HFF-Myc (cell line): ENCODE measurements at places on chromosomes 11 and 22.
A peak's percentile ranks its signal among the peaks of the same experiment; 100 is the strongest.

GRCh38 chr11:73288192-73288872, 16.2 kb downstream of the P2RY6 start:
- DNase-seq, result no peak

DNA sequence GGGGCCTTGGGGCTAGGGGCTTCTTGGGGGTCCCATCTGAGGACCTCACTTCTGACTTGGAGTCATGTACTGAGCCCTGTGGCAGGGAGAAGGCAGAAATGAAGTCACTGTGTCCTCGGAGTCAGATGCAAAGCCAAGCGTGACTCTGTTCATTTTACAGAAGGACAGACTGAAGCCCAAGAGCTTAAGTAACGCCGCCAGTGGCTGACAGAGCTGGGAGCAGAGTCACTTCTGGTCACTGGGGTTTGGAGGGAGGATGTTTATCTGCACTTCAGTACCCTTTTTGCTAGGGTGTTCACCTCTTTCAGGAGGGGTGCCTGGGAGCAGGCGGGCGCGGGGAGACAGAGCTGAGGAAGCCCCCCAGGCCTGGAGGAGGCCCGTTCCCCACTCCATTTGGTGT, 10.7 kb downstream of the CD6 start:
- no peak for DNase-seq

- no peak for DNase-seq
Observed at GRCh38 chr11:98365190-98365589, 655.6 kb upstream of the CNTN5 start.

- no peak for DNase-seq
Observed at GRCh38 chr11:116513278-116513823, 259.4 kb downstream of the BUD13 start.

GRCh38 chr11:70433966-70434812, 35.9 kb downstream of the CTTN start:
- DNase-seq, result no peak

GRCh38 chr11:27972522-27973170, 135.3 kb downstream of the KIF18A start:
- DNase-seq, result peak; percentile 3

GRCh38 chr11:29119116-29119515, 897.7 kb downstream of the KCNA4 start:
- DNase-seq, result no peak

DNA sequence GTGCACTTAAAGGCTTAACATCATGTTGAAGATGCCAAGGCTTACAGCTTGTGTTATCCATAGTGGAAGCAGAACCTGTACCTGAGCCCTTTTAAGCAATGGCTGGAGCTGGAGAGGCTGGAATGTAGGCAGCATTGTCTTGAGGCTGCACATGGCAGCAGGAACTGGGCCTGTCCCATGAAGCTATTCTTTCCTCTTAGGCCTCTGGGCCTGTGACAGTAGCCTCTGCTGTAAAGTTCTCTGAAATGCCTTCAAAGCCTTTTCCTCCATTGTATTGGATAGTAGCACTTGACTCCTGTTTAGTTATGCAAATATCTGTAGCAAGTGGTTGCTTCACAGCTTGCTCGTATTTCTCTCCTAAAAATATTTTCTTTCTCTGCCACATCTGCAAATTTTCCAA, 127.4 kb upstream of the ANO5 start:
- no peak for DNase-seq

DNA sequence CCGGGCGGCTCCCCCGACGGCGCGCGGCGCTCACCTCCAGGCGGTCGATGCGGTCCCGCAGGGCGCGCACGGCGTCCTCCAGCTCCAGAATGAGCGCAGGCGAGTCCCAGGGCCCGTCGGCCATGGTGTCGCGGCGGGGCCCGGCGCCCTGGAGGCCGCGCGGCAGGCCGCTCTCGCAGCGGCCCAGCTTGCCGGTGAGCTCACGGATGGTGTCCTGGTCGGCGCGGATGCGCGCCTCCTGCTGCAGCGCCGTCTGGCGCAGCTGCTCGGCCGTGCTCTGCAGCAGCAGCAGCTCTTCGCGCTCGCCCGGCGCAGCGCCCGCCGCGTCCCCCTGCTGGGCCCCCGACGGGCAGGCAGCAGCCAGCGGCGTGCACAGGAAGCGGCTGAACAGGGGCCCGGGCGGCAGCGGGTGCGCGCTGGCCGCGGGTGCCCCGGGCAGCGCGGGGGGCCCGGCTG, 599 bp downstream of the NPTXR start:
- no peak for DNase-seq

DNA sequence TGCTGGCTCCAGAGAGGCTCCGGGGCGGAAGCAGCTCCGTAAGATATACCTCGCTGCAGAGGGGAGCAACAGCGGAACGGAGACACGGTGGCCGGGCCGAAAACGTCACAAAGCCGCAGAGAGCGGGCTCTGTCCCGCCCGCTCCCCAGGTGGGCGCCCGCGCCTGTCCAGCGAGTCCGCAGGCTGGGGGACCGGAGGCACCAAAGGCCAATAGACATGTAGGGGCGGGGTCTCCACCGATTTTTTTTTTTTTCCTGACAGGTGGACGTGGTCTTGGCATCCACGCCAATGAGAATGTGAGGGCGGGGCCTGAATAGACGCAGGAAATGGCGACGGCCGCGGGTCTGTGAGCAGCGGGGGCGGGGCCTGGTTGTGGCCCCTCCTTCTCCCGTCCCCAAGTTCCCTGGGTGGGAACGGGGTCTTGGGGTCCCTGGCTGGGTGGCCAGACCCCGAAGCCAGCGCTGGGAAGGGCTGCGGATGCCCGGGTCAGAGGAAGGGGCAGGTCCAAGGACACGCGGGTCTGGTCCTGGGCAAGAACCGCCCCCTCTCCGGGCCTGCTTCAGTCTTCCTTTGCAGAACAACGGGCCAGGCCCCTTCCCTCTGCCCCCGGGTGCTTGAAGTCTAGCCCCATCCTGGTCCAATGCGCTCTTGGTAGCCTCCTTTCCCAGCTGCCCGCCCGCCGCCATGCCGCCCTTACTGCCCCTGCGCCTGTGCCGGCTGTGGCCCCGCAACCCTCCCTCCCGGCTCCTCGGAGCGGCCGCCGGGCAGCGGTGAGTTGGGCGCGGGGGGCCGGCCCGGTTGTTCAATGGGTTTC, at the start of gene DNAJC4:
TSS of gene DNAJC4 (plus strand) at position 378 of the 814 bp plus-strand sequence. CDS start at position 685, 307 bp downstream.
- DNase-seq, result no peak

- no peak for DNase-seq
Observed at GRCh38 chr11:30281476-30282288, 41.2 kb upstream of the ARL14EP start.

- no peak for DNase-seq
Observed at GRCh38 chr11:26865703-26866102, 128.2 kb upstream of the FIBIN start.

DNA sequence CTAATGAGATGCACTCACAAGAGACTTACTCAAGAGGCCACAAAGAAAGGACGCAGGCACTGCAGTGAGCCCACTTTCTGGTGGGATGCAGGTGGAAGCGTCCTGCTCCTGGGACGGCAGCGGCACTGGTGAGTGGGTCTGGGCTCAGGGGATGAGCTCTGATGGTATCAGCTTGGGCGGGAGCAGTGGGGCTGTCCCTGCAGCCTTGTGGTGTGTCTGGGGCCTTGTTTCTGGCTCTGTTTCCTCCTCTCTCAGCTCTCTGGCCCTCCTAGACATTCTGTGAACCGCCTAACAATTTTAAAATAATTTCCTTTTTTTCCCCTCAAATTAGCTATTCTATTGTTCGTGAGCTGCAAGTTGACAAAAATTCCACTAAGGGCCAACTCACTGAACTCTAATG, 8.8 kb upstream of the ST14 start:
- no peak for DNase-seq

GRCh38 chr11:15688351-15688792, 573.6 kb downstream of the INSC start:
- no peak for DNase-seq

DNA sequence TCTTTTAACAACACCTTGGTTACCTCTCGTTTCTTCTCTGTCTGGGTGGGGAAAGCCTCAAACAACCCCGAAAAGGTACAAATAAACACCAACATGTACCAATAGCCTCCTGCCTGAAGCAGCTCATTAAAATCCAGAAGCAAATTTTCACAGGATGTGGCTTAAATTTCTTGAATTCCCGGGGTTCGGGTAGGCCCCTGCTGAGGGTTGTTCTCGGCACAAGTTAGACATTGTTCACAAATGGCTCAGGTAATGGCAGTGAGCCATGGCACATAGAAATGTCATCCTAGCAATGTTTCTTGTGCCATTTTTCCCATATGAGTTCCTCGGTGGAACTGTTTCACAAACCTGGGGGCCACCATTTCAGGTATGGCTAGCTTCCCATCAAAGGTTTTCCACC, 19.7 kb upstream of the GLYATL1 start:
- no peak for DNase-seq

- no peak for DNase-seq
Observed at GRCh38 chr11:47467357-47467756, 18.4 kb upstream of the RAPSN start.
